Fibroblast of lung (primary cell): ENCODE measurements at places on chromosomes 2 and 18. TPM values are rescaled to one million over a fixed set of nuclear protein-coding genes. Genes with fewer than 3 reads are reported as not detected.

DNA sequence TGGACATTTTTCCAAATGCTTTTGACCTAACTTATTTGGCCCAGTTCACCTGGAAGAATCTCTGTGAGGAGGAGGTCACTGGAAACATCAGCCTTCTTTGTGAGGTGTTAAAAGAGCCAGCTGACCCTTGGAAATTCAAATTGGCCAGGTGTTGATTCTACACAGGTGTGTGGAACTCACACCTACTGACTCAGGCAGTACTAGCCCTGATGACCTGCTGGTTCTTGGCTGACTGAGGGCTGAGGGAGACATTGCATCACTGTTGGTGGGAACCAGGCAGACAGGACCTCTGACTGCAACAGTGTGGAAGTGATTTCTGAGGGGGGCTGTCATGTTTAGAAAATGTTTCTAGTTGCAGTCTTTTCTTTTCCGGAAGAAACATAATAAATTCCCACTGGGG lies 242.2 kb upstream of the LRRTM1 start:
- no peak for DNase-seq

GRCh38 chr2:112718863-112719370 lies 1.9 kb upstream of the NT5DC4 start:
- DNase-seq: no peak

DNA sequence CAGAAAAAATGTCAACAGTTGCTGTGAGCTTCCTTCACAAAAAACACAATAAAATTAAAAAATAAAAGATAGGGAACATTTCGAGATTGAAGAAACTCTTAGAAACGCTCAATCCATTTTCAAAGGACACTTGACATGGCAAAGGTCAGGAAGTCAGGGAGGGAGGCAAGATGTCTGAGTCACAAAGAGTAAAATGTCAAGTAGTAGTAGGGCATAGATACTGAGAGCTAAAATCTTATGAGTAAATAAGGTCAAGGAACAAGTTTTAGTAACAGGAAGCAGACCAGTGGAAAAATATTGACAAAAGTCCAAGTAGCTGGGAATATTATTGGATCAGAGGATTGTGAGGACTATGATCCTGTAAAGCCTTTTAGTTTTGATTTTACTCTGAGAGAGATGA lies 495.6 kb downstream of the TMX3 start:
- DNase-seq: no peak

GRCh38 chr2:224601923-224602322 lies 16.8 kb upstream of the CUL3 start:
- DNase-seq: no peak

DNA sequence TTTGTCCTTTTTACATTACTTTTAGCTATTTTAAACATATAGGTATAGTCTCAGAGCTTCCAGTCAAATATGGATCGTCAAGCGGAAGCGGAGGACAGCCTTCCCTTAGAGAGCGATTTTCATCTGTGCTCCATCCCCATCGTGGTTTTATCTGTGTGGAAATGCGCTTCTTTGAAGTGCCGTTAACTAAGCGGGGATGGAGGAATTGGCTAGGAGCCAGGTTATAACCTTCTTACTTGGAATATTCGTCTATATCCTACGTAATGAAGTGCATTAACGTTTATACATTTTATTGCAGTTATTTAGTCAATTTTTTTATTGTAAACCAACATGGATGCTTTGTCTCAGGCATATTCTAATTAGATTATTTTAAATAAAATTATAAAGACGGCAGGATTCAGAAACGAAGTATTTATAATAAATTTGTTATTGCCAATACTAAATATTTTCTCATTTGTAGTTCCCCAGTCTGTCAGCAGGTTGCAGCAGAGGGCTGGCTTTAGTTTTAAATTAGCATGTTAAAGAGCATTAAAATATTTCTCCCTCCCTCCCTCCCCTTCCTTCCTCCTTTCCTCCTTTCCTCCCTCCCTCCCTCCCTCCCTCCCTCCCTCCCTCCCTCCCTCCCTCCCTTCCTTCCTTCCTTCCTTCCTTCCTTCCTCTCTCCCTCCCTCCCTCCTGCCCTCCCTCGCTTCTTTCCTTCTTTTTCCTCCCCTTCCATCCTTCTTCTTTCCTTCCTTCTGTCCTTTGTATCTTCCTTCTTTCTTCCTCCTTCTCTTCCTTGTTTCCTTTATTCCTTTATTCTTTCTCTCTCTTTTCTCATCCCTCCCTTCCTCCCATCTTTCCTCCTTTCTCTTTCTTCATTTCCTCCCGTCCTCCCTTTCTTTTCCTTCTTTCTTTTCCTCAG lies 80.6 kb upstream of the DOCK10 start:
- DNase-seq: peak; percentile 51

GRCh38 chr2:161146996-161147395 lies 13.2 kb upstream of the TANK start:
- no peak for DNase-seq

DNA sequence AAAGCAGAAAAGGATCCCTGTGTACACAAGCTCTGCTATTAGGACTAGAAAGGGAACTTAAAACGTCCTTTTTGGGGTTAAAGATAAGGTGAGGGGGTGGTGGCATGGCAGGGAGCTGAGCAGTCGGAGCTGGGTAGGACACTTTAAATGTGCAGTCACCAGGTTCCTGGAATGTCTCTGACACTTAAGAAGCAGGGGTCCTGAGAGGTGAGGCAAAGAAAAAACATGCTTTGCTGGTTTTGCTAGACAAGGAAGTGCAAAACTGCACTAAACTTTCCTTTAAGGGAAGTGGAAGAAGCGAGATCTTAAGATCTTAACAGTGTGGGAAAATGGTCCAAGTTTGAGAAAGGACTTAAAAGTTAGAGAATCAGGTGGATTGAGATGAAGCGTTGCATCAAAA lies 99.5 kb upstream of the MAP3K20 start:
- DNase-seq: no peak

- DNase-seq: no peak
Measured at GRCh38 chr18:7593218-7593819, 26.2 kb downstream of the PTPRM start.

- no peak for DNase-seq
Measured at GRCh38 chr2:202187570-202187969, 50.8 kb downstream of the SUMO1 start.

- no peak for DNase-seq
Measured at GRCh38 chr2:26752656-26753055, 11.4 kb upstream of the SLC35F6 start.

GRCh38 chr2:203737360-203737759 lies 30.9 kb downstream of the CD28 start:
- no peak for DNase-seq

DNA sequence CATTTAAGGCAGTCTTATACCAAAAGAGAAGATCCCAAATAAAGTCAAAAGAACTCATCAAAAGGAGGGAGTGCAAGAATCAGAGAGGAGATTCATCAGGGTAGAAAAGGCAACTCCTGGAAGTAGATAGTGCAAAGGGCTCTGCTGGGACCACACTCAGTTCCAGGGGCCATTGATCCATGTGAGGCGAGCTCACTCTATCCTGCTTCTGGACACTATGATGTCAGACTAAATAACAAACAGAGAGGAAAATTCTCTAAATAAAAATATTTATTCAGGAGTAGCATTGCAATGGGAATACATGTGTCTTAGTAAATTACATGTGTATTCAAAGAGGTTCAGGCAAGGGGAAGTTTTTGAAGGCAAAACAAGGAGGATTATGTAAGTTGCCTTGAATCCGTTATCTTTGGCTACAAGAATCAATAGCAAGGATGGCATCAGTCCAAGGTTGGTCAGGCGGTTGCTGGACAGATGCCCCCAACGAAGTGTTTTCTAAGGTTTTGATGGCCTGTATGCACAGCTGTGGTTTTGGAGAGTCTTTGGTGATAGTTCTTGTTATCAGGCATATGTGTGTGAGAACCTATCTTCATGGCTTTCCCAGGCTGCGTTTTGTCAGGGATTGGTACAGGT lies 13.2 kb upstream of the SERPINB12 start:
- DNase-seq: no peak

GRCh38 chr2:66462501-66462825 lies 27.5 kb downstream of the MEIS1 start:
- DNase-seq: no peak

DNA sequence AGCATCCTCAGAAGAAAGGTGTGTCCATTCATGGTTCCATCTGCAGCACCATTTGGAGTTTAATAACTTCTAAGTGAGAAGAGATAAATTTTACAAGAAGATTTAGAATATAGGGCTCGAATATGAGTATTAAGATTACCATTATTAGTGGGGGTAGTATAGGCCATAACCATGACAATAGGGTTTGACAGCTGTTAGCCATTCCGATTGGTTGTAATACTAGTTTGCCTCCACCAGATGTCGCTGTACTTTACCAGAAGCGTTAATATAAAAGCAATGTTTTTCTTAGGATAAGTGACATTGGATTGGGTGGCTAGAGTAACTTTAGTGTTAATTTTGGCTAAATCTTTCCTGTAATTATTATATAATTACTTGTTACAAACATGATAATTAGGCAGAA lies 107.5 kb upstream of the SRD5A2 start:
- peak; percentile 9 for DNase-seq

- no peak for DNase-seq
Measured at GRCh38 chr2:55838653-55839052, 84.9 kb downstream of the EFEMP1 start.

DNA sequence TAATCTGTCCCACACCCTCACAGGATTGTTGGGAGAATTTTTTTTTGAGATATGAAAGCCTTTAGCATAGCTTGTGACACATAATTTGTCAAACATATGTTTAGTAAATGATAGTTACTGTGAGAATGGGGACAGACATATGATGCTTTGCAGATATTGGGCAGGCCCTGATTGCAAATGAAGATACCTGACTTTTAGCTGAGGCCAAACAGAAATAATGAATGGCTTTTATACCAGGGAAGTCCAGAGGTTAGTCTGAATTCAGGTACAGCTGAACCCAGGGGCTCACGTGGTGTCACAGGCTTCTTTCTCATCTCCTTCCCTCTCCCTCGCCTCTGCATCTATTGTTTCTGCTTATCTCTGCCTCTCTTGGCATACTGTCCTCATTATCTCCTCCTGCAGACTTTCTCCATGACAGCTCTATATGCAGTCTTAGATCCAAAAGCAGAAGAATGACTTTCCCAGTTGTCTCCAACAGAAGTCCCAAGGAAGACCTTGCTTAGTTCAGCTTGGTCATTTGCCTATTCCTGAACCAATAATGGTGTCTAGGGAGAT lies 4.9 kb upstream of the WNT10A start:
- DNase-seq: no peak

GRCh38 chr2:238865744-238866355 lies 18.0 kb downstream of the TWIST2 start:
- DNase-seq: no peak

DNA sequence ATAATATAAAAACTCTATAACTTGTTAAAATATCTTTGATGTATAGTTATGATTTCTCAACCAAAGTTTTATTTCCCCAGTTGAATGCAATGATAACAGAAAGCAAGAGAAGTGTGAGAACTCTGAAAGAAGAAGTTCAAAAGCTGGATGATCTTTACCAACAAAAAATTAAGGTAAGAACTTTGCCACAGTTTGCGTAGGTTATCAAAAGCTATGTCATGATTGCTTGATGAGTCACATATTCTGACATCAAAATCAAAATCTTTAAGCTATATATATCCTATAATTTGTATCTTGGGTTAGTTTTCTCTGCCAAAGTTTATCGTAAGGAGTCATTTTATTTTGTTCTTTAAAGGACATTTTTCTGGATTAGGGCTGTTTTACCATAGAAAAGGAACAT lies 35.0 kb downstream of the NDC80 start:
- no peak for DNase-seq

GRCh38 chr2:68417926-68418325 lies 49.2 kb downstream of the FBXO48 start:
- DNase-seq: no peak

DNA sequence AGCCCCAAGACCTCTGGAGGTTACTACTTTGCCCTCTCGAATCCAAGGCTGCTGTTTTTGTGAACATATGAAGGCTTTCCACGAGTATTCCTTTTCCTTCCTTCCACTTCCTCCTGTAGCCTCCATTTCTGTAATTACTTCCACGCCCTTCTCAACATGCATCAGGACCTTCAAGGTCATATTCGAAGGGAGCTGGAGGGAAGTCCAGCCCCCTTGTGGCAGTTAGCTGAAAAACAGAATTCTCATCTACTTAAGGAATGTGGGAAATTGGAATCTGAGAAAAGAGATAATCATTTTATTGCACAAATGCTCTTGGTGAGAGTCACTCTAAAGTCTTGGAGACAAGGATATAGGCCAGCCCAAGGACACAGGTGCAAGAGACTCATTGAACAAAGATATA lies 1000.2 kb downstream of the TDRD15 start:
- DNase-seq: peak; percentile 3

DNA sequence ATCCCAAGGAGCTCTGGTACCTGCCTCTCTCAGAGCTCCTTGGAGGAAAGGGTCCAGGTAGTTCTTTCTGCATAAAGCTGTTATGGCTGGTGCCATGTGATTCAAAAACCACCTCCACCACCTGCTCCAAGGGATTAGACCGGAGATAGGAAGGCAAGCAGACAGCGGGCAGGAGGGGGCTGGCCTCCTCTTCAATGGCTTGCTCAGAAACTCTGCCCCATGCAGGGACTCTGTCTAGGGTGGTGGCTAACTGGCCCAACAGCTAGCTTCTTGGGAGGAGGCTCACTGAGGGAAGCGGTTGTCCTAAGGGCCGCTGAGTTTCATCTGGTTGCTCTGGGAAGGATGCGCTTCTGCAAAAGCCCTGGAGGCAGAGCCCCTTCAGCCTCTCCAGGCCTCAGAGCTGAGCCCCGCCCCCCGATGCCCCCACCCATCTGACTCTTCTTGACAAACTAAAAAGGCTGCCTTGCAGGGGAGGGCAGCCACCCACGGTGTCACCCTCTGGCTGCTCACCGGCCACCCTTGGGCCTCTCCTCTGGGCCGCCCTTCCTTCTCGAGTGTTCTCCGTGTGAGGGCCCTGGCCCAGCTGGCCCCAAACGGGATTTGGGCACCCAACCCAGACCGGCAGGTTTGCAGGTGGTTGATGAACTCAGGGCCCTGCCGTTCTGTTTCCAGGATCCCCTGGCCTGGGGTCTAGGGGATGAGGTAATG lies 90.2 kb downstream of the MCFD2 start:
- DNase-seq: no peak

GRCh38 chr2:234789556-234790325 lies 162.1 kb upstream of the SH3BP4 start:
- DNase-seq: no peak

ABCG5 gene
- not detected in 2 replicates for total RNA-seq

SMAD2 gene
- 31.3 and 76.0 TPM in 2 replicates for total RNA-seq

REG3A gene
- total RNA-seq: not detected in 2 replicates

IGFBP2 gene
- total RNA-seq: 32.6 and 36.3 TPM in 2 replicates

YES1 gene
- total RNA-seq: 49.5 and 79.6 TPM in 2 replicates

SCYGR4 gene
- total RNA-seq: not detected in 2 replicates

FSHR gene
- total RNA-seq: under 0.01 TPM in 1 of 2 replicates, not detected in the other

COL4A3 gene
- 0.26 and 0.33 TPM in 2 replicates for total RNA-seq

MAL gene
- total RNA-seq: under 0.01 TPM in 1 of 2 replicates, not detected in the other

MEP1B gene
- total RNA-seq: under 0.01 TPM in 2 replicates

PLGLB1 gene
- 0.26 and 0.99 TPM in 2 replicates for total RNA-seq

BARD1 gene
- total RNA-seq: 30.3 and 43.1 TPM in 2 replicates

GPR39 gene
- 0.26 and 1.3 TPM in 2 replicates for total RNA-seq

WDPCP gene
- 8.4 and 8.7 TPM in 2 replicates for total RNA-seq

COX7A2L gene
- total RNA-seq: 180 and 270 TPM in 2 replicates

MZT2B gene
- 134 and 254 TPM in 2 replicates for total RNA-seq

RNF125 gene
- total RNA-seq: 0.26 and 0.33 TPM in 2 replicates

ASB18 gene
- total RNA-seq: not detected in 2 replicates
